HT1080 (cell line): ENCODE measurements at places on chromosomes 1 and 21. TPM values are rescaled to one million over a fixed set of nuclear protein-coding genes. Genes with fewer than 3 reads are reported as not detected.

DNA sequence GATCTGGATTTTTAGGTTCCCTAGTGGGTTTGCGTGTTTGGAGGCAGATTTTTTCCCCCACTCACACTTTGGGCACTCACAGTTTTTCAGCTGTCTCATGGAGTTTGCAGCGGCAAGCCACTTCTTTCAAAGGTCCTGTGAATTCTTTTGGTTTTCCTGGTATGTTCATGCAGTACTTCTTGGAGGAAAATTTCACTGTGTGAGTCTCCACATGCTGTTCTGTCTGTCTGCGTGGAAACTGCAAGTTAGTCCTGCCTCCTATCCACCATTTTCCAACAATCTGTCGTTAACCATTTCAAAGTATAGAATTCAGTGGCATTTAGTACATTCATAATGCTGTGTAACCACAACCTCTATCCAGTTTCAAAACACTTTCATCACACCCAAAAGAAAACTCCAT, 793 bp upstream of the FMO1 start:
- no peak for DNase-seq

GRCh38 chr1:67165468-67166041, 699 bp upstream of the IL23R start:
- no peak for DNase-seq

- no peak for DNase-seq
These were observed 62.9 kb downstream of the TMEM53 start for GRCh38 chr1:44611419-44611818.

Gene TTC24
- total RNA-seq, result not detected in 2 replicates

- DNase-seq, result no peak
These were observed 62.6 kb downstream of the DDR2 start for GRCh38 chr1:162694911-162695310.

Gene HMGCS2
- total RNA-seq, result not detected in 2 replicates

GRCh38 chr1:177216587-177217202, 45.9 kb downstream of the BRINP2 start:
- DNase-seq, result no peak

Gene KIAA1614
- total RNA-seq, result 0.11 and 0.40 TPM in 2 replicates
